ENCODE measurements at places on chromosomes 6 and 20. TPM values are rescaled to one million over a fixed set of nuclear protein-coding genes. Genes with fewer than 3 reads are reported as not detected.

- DNase-seq: no peak
These were observed 255.9 kb upstream of the RREB1 start for GRCh38 chr6:6851949-6852261.

PHACTR3 gene
- 11.3 TPM for polyA plus RNA-seq

GNRH2 gene
- 1.4 TPM for polyA plus RNA-seq

TAP2 gene
- polyA plus RNA-seq: 10.5 TPM

DNA sequence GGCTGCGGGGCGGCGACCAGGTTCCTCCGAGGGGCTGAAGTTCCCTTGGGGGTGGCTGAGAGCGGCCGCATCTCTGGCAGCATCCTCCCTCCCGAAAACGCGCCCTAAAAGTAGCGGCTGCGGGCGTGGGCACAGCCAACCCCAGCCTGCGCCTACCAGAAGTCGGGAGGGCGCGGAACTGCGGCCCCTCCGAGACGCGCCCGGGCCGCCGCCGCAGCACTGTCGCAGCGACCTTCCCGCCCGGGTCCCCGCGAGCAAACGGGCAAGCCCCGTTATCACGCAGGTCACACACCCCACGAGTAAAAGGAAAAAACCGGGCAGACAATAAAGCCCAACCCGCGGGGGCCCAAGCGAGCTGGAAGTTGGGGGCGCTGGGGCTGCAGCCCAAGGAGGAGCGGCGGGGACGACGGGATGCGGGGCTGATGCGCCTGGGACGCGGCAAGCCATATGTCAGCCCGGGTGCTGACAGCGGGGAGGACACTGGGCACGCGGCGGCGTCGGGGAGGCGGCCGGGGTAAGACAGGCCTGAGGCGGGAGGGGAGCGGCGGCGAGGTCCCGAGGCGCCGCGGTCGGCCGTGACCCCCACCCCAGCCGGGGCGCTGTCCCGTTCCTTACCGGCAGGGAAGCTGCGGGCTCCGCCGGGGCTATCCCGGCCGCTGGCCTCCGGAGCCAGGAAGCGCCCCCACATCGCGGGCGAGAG lies 659 bp downstream of the CEP85L start:
- DNase-seq: peak; percentile 26

DNA sequence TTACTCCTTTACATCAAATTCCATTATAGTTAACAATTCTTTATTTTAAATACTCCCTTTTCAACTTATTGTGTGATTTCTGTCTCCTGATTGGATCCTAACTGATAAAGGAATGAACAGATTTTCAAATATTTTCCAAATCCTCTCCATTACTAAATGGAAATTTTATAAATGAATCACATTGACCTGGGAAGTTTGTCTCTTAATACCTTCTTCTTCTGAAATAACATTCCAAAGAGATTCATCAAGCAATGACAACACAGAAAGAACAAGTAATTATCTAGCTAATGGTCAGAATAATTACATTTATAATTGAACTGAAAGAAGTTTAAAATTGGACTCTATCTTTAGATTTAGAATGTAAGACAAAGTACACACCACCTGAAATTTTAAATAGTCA lies 515.4 kb upstream of the PTCHD4 start:
- DNase-seq: no peak

NFATC2 gene
- 1.6 TPM for polyA plus RNA-seq

DNA sequence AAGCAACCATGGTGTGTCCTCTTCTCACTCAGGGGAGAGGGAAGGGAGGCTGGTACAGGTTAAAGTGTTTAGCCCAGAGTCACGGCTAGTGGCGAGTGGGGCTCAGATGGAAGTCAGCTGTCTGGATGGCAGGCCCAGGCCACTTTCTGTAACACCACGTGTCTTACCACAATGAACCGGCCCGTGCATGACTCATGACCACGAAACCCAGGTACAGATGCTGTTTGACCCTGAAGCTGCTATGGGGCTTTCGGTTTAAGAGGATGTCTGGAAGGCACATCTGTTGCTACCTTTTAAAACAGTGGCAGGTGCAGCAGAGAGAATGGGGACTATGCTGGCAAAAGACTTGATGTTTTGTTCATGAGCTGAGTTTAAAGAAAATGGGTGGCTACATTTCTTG lies 36.5 kb upstream of the MPC1 start:
- DNase-seq: no peak

DNA sequence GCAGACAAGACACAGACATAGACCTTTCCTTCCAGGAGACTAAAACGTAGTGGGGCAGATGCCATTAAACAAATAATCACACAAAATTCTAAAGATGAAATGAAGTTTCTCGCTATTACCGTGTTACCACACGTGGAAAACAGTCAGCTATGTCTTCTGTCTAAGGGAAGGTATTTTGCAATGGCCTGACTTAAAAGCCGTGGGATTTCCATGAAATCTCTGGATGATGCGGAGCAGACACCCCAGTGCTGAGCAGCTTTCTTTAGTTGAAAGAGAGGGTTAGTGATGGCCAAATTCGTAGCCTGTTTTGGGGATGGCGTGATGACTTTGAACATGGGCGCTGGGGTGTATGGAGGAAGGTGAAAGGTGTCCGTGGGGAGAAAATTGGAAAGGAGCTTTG lies 281.8 kb downstream of the NRN1 start:
- DNase-seq: no peak

GRCh38 chr6:97282238-97282725 lies 734 bp downstream of the MMS22L start:
- peak; percentile 2 for DNase-seq

KLHDC3 gene
- 106 TPM for polyA plus RNA-seq

COL10A1 gene
- polyA plus RNA-seq: 0.46 TPM

FOXC1 gene
- polyA plus RNA-seq: 77.6 TPM

- no peak for DNase-seq
These were observed 33.7 kb downstream of the GJA10 start for GRCh38 chr6:89927791-89928550.

SLC22A1 gene
- 0.51 TPM for polyA plus RNA-seq

- DNase-seq: no peak
These were observed 180.1 kb downstream of the JARID2 start for GRCh38 chr6:15425947-15426346.

GRCh38 chr6:42450477-42451332 lies 1.0 kb downstream of the TRERF1 start:
- no peak for DNase-seq

TRIM10 gene
- polyA plus RNA-seq: 0.52 TPM

DNA sequence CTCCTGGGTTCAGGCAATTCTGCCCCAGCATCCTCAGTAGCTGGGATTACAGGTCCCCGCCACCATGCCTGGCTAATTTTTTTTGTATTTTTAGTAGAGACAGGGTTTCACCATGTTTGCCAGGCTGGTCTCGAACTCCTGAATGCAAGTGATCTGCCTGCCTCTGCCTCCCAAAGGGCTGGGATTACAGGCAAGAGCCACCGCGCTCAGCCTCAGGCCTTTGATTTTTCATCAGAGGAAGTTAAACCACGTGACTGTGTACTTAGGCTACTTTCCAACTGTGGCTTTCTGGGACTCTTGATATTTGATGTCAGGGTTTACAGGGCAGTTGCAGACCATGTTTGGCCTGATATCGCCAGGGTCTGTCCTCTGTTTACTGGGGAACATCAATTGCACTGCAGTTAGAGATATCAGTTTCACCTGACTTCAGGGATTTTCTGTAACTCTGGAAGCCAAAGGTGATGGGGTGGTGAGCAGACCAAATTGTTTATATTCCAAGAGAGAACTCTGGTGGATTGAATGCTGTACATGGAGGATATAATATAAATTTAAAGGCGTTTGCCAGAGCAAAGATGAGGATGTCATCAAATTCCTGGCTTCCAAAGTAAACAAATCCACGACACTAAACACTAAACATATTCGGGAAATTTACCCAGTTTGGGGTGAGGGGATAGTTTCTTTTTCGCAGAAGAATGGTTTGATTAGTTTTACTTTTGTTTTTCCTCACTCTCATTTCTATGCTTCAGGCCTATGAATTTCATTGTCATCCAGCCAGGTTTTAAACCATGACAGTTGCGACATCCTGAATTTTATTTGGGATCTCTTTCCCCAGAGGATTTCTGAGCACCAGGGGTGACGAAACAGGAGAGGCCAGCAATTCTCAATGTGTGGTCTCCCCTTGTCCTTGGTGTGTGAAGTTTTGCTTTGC lies 4.2 kb downstream of the PSMF1 start:
- DNase-seq: peak; percentile 14

DNA sequence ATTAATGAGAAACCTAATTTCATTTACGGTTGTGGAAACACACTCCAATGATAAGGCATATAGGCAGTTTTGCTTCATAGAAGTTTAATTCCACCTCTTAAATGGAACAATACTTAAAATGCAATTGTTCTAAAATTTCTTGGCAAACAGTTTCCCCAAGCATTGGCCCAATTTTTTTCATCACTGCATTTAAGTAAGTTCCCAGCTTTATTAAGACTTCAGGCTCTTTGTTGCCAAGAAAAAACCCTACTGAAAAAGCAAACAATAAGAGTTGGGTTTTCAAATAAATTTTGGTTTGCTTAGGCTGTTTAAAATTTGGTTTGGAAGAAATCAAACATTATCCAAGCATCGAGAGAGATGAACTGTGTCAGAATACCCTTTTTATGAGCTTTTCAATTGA lies 690.9 kb upstream of the NRSN1 start:
- DNase-seq: no peak

DNA sequence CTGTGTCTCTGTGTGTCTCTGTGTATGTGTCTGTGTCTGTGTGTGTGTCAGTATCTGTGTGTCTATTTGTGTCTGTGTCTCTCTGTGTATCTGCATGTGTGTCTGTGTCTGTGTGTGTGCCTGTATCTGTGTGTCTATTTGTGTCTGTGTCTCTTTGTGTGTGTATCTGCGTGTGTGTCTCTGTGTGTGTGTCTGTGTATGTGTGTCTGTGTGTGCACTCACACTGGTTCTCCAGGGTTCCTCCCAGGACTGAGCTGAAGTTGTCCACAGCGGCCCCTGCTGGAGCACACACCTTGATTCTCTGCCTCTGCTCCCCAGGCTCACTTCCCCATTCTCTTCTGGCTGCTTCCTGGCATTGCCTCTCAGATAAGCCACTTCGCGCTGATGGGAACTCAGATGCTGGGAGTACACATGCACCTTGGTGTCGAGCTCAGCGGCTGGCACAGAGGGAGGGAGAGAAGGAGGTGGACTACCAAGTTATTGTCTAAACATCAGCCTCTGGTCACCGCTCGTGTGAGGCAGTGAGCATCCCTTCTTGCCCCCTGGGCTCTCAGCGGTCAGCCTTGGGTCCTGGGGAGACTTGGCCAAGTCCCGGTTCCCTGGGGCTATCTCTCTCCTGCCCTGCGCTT lies 104.9 kb upstream of the NXT1 start:
- peak; percentile 10 for DNase-seq

GRCh38 chr6:113788586-113788985 lies 68.6 kb upstream of the MARCKS start:
- no peak for DNase-seq

DNA sequence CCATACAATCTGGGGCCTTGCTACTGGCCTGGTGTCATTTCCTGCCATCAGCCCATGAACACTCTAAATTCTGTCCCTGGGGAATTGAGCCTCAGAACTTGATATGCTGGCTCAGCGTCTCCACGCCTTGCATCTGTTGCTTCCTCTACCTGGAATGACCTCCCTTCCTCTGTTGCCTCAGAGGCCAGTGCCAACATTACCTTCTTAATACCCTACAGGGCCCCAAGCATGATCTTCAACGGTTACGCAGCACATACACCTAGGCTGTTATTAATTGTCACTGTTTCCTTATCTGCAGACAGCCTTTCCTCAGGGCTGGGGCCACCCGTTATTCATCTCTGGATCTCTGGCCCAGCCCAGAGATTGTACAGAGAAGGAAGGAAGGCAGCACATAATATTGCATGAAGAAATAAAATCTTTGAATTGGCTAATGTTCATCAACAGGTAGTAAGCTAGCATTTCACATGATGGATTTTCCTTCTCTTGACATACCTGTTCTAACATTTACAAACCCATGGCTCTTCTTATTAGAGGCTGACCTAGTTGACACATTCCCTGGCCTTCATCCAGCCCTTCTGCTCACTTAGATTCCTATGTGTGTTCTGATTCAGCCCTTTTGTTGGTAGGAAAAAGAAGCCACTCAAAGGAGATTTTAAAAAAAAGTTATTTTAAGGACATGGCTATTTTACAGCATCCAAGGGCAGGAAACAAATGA lies 8.4 kb upstream of the RNF182 start:
- no peak for DNase-seq

DNA sequence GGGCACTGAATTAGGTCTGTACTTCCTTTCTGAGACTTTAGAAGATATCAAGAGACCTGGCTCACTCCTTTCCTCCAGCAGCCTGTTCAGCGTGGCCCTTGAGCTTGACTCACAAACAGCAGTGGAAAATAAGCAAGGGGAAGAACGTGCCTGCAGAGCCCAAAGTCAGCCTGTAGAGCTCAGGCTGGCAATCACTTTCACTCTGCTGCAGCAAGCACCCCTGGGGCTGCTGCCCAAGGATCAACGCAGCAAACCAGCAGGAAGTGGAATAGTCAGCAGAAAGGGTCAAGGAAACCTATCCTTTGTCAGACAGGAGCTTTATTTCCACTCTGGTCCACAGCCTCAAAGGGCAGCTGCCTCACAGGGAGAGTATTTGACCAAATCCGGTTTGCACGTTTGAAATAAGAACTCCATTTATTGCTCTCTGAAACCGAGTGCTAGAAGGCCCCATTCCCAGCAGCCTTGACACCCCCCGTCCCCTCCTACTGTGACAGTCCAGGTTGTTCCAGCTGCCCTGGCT lies 77.4 kb downstream of the PRDM1 start:
- no peak for DNase-seq

VGLL2 gene
- not detected for polyA plus RNA-seq

DNA sequence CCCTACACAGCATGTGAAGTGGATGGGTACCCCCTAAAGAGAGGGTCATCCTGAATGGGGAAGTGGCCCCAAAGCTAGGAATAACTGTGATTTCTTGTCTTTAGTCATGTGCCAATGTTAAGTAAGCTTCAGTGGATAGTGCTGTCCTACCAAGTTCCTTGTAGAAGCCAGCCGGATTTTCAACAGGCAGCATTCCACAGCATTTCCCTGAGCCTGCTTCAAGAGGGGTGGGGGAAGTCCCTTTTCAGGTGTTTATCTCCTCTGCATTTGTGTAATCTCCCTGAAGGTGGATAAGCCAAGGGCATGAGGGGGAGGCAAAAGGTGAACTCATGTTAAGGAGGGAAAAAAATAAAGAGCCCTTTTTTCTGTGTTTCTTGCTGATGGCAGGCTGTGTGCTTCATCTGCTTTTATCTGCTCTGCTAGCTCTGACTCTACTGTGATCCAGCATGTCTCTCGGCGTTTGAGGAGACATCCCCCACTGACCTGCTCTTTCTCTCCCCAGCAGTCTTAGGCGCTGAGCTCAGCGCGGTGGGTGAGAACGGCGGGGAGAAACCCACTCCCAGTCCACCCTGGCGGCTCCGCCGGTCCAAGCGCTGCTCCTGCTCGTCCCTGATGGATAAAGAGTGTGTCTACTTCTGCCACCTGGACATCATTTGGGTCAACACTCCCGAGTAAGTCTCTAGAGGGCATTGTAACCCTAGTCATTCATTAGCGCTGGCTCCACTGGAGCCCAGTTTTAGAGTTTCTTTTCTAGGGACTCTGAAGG lies 1.9 kb downstream of the EDN1 start:
- DNase-seq: no peak

ZNF165 gene
- 4.1 TPM for polyA plus RNA-seq

NSFL1C gene
- polyA plus RNA-seq: 111 TPM

DNA sequence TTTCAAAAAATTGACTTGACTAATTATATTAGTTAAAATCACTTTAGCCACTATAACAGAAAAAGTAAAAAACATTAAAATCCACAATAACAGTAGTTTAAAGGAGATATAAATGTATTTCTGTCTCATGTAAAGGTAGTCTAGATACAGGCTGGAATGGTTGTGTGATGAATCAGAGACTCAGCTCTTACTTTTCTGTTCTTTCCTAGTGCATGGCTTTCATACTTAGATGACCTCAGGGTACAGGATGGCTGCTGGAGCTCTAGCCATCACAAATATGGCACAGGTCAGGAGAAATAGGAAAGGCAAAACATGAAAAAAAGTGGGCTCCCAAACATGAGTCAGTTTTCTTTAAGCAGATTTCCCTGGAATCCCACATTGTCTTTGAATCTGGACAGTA lies 157.7 kb upstream of the FLRT3 start:
- DNase-seq: no peak

Measured in renal pelvis (tissue), 12 donors.